EL (cell line): ENCODE measurements at places on chromosomes 6 and 20.

DNA sequence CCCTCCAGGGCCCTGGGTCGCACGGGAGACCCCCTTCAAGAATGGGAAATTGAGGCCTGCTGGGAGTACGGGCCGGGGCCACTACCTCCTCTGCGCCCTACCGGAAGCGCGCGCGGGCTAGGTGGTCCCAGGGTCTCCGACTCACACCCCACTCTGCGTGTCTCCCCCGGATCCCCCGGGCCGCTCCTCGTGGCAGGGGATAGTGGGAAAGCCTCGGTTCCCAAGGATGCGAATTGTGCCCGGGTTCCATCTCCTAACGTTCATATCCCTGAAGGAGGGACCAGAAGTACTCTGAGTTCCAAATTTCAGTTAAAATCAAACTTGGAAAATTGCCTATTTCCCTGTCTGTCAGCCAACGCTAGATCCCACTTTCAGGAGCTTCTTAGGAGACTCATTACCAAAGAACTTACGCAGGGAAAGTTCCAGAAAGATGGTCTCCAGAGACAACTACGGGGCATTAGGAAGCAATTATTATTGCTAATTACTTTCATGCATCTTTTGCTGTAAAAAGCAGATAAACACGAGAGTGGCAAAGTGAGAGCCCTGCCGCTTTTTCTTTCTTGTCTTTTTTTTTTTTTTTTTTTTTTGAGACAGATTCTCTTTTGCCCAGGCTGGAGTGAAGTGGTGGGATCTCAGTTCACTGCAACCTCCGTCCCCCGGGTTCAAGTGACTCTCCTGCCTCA lies 858 bp downstream of the FAM83D start:
- peak; percentile 38 for DNase-seq

- DNase-seq = no peak
Observed at GRCh38 chr6:144944106-144944505, 659.0 kb downstream of the UTRN start.

DNA sequence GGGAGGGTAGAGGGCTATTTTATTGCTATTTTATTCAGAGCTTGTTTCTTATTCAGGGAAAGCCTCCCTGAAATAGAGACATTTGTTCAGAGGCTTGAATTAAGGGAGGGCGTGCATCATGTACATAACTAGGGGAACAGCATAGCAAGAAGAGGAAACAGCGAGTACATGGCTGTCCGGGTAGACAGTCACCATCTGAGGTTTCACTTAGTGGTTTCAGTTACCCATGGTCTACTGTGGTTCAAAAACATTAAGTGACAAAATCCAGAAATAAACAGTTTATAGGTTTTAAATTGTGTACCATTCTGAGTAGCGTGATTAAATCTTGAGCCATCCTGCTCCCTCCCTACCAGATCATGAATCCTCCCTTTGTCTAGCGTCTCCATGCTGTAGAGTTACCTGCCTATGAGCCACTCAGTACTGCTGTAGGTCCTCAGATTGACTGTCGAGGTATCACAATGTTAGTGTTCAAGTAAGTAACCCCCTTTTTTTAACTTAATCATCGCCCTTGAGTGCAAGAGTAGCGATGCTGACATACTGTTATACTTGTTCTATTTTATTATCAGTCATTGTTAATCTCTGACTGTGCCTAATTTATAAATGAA lies 791.5 kb downstream of the TFAP2A start:
- no peak for DNase-seq

DNA sequence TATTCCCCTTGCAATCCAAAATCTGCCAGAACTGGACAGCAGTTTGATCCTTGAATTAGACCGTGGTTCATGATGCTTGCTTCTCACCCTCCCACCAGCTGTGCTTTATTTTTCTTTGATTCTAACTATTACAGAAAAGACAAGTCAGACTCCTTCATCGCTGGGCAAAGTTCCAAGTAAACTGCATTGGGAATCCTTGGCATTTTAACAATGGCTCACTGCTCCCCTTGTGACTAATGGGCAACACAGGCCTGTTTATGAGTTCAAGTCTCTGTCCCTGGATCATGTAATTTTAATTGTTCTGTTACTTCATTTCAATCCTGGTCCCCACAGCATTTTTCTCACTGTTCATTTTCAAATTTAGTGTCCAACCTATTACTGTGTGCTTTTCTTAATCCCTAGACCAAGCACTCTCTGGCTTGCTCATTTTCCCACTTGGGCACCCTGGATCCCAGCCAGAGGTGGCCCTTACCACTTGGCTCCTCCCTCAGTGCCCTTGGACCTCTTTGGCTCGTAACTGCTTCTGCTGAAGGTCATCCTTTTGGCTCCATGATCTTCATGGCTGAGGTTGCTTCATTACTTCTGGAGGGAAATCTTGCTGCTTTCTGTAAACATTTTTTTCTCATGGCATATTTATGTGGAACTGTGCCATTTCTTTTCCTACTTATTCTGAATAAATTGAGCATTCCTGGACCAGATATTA lies 32.8 kb downstream of the PSMB9 start:
- peak; percentile 94 for DNase-seq

- no peak for DNase-seq
Observed at GRCh38 chr6:166778776-166779175, 151.7 kb upstream of the RPS6KA2 start.

GRCh38 chr6:128520436-128521281 lies at the start of gene PTPRK:
PTPRK (minus strand) TSS chr6:128520599; CDS start chr6:128520358, 241 bp downstream.
- DNase-seq = peak; percentile 93

DNA sequence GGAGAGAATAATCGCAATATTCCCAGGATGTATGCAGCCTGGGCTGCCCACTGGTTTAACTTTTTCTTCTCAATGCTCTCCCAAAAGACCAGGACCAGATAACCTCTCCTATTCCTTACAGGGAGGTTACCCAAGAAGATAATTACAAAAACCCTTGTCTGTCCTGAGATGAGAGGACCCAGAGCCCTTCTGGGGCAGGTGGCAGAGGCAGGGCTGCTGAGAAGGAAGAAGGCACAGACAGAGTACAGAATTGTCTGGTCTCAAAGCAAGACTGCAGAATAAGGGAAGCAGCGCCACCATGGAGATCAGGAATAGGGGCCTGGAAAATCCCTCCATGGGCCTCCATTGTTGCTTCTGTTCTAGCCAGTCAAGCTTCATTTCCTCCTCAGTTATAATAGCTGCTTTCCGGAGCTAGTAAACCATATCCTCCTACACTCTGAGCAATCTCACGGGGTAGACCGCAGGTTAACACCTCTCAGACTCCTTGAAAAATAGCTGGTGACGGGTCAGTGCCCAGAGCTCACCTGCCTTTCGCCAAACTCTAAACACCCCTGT lies 463 bp upstream of the HLA-DMB start:
- DNase-seq = no peak

DNA sequence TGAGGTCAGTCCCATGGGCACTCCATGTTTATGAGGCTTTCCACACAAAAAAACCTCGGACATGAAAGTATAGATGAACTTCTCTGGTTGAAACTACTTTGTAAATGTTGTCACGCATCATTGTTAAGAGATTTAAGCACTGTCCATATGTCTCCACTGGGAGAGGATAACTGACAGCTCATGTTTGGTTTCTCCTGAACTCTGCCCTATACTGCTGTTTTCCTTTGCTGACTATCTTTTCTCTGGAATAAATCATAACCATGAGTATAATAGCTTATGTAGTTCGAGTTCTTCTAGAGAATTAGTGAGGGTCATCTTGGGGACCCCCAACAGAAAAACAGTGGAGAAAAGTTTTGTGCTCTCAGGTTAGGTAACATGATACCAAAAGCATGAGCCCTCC lies 14.3 kb downstream of the THEMIS start:
- DNase-seq = no peak

DNA sequence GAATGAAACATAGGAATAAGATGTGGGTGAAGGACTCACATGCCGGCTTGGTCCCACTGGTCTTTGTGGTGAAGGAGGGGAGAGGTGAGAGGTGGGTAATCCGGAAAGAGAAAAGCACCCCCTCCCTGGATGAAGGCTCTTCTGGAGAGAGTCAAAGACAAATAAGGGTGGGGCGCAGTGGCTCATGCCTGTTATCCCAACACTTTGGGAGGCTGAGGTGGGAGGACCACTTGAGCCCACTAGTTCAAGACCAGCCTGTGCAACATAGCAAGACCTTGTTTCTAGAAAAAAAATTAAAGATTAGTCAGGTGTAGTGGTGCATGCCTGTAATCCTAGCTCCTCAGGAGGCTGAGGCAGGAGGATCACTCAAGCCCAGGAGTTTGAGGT lies 3.1 kb downstream of the LTB start:
- DNase-seq = no peak

GRCh38 chr6:158869826-158870648 lies 50.9 kb upstream of the EZR start:
- DNase-seq = peak; percentile 97

DNA sequence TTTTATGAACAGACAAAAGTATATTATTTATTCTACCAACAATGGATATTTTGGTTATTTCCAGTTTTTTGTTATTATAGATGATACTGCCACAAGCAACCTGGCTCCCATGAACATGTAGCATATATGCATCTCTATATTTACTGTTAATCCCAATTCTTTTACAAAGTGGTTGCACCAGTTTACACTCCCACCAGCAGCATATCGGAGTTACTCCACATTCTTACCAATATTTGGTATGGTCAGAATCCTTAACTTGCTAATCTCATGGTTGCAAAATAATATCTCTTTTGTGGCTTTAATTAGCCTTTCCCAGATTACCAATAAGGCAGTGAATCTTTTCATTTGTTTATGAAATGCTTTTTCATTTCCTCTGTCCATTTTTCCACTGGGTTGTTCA lies 137.6 kb upstream of the CDYL start:
- DNase-seq = no peak

GRCh38 chr6:145071836-145072235 lies 663.5 kb downstream of the EPM2A start:
- DNase-seq = peak; percentile 93

- peak; percentile 99 for DNase-seq
Observed at GRCh38 chr6:133609415-133610226, 279.3 kb upstream of the TCF21 start.

GRCh38 chr6:167115054-167115453 lies 7.8 kb upstream of the CCR6 start:
- DNase-seq = no peak

DNA sequence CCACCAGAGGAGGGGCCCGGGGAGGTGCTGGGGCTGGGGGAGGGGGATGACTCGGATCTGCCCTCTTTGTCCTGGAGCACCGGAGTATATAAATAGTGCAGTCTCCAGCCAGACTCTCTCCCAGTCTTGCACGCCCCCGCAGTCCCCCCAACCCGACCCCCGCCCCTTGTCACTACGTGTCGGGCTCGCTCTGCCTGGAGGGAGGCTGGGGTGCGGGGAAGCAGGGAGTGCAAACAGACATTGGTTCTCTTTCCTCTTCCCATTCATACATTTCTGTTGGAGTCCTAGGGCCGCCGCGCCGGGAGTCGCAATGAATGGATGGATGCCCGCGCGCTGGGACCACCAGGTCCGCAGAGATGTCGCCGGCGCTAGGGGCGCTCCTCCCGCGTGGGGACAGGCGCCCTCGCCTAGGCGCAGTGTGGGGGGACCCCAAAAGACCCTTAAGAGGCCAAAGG lies 179.3 kb downstream of the TBXT start:
- no peak for DNase-seq

DNA sequence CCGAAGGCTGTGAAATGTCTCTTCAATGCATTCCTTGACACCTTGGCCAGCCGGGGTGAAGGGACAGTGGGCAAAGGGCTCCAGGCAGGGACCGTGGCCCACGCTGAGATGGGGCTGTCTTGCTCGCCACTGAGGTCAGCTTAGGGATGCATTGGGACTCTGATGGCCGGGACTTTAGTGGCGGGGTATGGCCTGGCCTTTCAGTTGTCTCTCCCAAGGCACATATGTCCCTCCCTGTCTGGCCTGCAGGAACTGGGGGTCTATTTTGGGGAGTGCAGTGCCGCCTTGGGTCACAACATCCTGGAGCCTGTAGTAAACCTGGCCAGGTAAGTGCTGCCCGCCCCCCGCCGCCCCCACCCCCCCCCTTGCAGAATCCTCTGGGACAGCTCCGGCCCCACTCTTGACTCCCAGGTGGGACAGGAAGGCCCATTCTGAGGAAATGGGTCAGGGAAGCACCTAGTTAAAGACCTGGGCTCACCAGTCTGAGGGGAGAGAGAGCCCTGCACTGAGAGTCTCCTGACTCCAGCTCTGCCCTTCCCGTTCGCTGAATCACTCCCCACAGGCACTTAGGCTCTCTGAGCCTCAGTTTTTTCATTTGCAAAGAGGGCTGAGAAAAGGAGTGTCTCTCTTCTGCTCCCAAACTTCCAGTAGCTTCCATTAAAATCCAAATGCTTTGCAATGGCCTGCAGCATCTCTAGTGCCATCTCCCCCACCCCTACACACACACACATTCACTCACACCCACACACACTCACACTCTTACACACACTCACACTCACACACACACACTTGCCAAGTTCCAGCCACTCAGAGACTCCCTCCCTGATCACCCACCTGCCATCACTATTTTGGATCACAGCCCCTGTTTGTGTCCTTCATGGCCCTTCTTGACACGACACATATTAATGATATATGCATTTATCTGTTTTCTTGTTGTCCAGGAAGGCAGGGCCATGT lies 33.1 kb downstream of the RAB44 start:
- no peak for DNase-seq

DNA sequence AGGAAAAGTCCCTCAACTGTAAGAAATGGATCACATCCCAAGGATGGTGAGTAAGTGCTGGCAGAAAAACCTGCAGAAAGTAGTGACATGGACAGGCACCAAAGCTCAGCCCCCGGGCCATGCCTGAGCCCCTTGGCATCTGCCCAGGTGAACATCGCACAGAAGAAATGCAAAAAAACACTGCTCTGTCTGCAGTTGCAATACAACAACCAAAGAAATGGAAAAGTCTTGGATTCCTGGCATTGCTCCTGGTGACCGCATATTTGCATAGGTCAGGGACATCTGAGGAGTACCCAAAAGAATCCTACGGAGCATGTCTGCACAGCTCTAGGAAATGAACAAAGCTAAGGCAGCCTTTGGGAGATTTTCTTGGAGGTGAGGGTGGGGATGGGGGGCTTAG lies 63.1 kb upstream of the PTPRT start:
- no peak for DNase-seq

DNA sequence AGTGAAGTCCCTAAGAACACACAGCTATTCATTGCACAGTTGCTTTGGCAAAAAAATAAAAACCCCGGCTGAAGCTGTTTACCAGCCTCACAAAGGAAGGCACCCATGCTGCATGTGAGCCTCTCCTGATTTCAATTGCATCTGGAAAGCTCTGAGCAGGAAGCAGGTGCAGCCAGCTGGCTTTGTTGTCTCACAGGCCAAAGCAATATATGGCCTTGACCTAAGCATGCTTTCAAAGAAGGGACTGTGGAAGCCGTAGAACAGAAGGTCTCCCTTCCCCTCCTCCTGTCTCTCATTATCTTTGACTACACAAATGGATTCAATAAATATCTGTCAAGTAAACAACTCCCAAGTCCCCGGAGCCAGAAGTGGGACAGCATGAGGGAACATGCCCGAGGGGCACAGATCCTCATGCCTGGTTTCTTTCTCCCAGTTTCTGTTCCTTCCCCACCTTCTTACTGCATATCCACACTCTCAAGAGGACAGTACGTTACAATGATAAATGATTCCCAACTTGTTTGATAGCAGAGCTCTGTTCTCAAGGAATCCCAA lies 57.2 kb upstream of the PCSK2 start:
- no peak for DNase-seq

GRCh38 chr6:37878150-37878710 lies 58.7 kb downstream of the ZFAND3 start:
- peak; percentile 21 for DNase-seq

GRCh38 chr6:92708270-92708669 lies 711.1 kb downstream of the EPHA7 start:
- DNase-seq = no peak

GRCh38 chr6:16057446-16057845 lies 71.4 kb upstream of the MYLIP start:
- DNase-seq = no peak

GRCh38 chr6:113855500-113856374 lies 1.4 kb upstream of the MARCKS start:
- peak; percentile 65 for DNase-seq

GRCh38 chr6:109079981-109080380 lies 14.7 kb downstream of the SESN1 start:
- DNase-seq = no peak
